ENCODE measurements at places on chromosomes 6 and 20.

DNA sequence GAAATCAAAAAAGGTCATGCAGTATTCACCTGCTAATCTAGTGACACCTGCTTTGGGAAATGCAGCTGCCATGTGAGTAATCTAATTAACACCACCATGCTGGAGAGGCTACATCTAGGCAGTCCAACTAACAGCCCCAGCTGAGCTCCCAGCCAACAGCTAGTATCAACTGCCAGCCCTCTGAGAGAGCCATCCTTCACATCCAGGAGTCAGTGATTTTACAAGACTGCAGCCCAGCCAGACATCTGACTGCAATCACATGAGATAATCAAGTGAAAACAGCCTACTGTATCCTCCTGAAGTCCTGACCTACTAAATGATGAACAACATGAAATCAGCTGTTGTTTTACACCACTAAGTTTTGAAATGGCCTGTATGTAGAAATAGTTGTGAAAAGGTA, 298.4 kb downstream of the TRDN start:
- peak; percentile 10 for DNase-seq

DNA sequence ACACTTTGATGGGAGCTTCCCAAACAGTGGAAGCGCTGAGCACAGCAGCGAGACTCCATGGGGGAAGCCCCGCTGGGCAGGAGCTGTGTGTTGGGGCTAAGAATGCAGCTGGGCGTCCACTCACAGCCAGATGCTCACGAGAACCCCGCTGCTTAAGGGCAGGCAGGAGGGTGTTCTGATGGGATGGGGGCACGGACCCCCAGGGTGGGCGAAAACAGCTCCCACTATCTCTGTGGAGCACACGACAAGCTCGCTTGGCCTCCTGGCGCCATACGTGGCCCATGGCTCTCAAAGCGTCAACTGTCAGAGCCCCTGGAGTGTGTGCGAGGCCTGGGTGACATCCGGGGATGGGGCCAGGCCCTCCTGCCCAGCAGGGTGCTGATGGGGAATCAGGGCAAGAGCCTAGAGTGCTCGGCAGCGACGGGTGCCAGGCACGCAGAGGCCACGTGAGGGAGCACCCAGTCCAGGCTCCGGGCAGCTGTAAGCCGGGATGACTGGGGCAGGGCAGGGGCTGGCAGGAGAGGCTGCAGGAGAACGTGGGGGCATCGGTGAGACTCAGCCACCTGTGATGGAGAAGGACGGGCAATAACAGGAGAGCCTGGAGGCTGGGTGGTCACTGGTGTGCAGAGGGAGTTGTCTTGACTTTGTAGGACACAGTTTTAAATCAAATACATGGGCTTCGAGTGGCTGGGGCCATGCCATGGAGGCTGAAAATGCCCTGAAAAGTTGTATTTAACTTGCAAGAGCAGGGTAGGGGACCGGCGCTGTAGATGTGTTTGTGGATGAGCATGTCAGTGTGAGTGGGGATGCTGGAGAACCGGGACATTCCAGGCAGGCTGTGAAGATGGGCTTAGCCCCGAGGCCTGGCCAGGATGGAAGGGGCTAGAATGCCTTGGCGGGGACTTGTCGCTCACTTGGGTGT, 27.3 kb downstream of the PYGB start:
- no peak for DNase-seq

- DNase-seq: no peak
Measured at GRCh38 chr6:89116702-89117101, 1.2 kb downstream of the SRSF12 start.

DNA sequence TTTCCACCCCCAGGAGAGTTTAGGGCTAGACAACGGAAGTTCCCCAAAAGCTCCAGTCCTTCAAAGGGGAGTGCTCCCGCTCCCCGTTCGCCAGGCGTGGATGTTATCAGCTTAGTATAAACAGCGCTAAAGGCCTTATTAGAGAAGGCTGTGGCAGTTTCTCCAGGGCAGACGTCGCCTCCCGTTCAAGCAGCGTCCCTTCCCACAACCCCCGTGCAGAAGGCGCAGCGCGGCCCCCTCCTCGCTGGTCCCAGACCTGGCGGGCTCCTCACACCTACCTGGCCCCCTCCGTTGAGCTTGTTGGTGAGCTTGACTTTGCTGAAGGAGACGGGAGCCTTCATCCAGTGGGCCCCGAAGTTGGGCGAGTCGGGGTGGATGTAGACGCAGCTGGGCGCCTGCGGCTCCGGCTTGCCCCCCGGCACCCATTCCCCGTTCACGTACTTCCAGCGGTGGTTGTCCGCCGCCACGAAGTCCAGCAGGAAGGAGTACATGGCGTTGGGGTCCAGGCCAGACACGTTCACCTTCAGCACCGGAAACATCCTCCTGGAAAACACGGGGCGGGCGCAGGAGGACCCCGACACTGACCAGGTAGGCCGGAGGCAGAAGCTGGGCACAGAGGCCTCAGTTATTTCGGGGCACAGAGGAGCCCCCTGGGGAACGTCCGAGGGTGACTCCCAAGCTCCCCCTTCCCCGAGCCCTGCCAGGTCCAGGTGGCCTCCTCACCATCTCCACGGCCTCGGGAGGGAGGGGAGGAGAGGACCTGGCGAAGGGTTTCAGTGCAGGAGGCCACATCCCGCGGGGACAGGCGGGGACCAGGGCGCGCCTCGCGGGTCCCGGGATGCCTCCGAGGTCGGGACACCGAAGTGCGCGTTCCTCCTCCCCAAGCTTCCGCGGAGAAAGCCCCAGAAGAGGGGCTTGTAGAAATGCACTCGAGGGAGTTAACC, 1.1 kb downstream of the TBXT start:
- DNase-seq: no peak

DNA sequence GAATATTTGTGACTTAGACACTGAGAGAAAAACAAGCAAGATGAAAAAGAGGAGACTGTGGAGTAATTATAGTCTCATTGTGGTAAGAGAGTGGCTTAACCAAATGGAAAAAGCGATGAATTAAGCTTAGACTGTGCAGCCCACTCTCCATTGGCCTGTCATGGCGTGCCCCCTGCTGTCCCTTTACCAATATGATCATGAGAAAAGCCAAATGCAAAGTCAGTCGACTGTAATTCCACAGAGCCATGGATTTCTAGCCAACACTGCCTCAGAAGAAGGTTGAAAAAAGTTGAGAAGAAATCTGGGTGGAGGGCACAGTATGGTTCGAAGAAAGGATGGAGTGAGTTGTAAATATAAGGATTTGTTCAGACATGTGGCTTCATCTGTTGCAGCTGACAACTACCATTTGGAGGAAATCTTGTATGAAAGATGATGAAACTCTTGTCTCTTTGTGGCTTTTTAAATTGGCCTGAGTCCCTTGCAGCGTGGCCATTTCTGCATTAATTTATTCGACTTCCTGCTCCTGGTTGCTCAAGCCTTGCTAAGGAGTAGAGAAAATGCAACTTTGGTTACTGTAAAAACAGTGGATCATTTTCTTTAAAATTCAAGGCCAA, 251.4 kb downstream of the DOK5 start:
- no peak for DNase-seq

DNA sequence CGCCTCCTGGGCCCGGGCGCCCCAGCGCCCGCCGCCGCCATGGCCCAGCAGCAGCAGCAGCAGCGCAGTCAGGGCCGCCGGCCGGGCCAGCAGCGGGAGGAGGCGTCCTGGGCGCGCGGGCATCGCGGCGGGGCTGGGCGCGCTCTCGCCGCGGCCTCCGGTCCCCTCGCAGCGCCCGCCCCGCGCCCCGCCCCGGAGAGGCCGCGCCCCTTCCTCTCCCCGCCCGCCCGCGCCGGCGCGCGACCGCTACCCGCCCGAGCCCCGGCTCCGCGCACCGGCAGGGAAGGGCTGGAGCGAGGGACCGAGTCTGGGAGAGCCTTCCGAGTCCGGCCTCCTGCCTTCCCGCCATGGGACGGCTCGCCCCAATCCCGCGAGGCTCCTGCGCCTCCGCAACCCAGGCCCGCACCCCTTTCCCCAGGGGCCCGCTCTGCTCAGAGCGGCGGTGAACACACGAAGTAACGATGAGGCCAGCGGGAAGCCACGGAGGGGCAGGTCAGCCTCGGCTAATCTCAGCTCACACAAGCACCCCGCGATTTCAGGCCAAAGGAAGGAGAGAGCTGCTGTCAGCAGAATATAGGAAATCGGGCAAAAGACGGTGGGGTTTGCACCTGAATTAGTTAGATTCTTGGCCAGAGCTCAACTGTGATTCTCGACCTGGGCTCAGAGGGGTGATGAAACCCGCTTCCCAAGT, at the start of gene TXNDC5:
TSS of gene TXNDC5 (minus strand) at position 135 of the 691 bp plus-strand sequence. CDS start at position 123, 12 bp downstream.
- DNase-seq: peak; percentile 47

DNA sequence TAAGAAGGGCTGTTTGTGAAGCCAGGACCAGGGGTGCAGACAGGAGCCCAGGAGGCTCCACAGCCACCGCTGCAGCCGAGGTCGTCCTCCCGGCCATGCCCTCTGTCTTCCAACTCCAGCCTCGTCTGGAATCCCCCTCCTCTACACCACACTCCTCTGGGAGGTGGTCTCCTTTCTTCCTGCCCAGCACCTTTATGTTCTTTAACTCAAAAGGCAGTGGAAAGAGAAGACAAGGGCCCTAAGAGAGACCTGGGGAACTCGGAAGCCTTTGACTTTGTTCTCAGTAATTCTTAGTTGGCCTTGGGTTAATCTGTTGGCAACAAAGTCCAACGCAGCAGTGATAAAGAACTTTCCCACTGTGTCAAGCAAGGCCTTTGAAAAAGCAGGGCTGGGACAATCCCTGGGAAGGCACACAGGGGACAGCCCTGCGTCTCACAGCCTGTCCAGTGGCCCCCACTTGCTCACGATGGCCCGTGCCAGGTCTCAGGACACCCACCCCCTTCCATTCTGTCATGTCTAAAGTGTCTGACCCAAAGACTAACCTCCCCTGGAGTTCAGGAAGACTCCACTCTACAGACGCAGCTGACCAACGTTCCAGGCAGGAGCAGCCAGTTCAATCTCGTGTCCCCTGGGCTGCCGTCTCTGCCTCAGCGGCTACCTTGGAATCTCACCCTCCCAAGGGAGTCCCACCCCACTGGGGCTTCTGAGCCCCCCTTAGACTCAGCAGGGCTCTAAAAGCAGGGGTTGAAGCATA, 42.8 kb upstream of the FAM50B start:
- no peak for DNase-seq

GRCh38 chr20:36400909-36401735, 95.0 kb downstream of the DLGAP4 start:
- DNase-seq: no peak

DNA sequence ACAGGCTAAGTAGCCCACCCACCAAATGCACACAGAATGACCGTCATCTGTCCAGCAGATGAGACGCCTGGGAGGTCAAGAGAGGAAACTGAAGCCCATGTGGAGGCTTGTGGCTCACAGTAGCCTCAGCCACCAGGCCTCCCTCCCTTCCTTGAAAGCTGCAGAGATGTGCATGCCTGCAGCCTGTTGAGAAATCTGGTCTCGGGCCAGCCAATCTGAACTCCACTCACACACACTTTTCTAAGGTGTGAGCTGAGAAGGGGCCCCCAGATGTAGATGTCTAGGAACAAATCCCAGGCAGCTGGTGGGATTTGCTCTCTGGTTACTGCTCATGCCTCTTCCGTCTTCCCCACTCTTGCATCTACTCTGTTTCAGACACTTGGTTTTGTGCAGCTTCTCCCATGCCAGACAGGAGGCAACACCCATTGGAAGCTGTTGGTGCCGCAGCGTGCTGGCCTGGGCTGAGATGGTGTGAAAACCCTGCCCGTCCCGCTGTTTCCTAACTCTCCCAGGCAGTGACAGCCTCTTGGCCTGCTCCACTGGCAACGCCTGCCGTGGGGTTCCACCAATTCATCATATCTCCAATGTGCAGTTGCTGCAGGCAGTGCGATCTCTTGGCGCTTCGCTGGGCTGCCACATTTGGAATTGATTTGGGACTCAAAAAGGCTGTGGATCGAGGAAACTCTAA, 24.1 kb upstream of the PAX1 start:
- no peak for DNase-seq

DNA sequence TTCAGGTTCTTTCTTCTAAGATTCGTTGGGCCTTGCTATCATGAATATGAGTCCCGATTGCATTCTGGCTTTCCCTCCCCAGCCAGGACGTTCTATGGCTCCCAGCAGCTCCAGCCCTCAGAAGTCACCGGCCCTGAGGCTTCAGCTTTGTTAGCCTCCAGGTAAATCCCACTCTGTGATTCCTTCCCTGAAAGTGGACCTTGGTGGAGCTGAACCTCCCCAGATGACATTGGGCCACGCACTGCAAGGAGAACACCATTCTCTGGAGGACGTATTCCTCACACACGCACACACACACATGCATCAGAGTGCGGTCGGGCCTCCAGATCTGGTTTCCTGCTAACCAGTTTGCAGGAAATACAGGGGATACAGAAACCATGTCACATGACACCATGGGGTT, 487.3 kb upstream of the CDH4 start:
- DNase-seq: no peak

DNA sequence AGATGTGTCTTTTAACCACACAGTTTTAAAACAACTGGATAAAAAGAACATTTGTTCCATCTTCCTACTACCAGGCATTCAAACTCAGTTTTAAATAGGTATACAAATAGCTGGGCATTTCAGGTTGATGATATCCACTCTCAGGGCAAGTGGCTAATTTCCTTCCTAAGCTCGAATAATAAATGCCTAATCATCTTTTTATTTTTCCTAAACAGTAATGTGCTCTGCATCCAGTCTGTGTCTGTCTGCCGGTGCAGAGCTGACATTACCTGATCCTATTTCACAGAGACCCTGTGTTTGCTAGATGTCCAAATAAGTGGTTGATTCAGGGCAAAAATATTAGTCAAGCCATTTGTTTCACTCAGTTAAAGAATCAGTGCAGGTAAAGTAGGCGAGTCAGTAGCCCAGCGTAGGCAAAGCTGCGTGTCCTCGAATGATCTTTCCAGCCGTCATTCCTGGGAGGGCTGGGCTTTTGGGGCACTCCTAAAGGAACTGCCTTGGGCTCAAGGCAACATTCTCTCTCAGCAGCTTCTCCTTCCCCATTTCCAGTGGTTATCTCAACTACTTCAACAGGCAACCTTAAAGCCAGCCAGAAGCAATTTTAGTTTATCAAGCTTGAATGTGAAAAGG, 74.2 kb upstream of the BMP2 start:
- DNase-seq: no peak

DNA sequence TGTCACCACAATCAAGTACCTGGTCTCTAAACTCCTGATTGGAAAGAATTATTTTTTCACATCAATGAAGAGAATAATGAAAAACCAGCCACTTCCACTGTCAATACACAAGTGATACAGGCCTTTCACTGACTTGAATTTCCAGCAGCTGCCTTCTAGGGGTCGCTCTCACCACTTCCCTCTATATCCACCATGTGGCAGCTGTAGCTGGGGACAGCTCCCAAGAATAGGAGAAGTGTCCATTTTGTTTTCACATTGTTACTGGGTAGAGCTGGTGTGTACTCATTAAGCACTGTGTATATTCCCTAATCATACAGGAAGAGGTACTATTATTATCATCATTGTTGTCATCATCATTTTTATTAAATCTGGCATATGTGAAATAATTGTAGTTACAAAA, 438.4 kb upstream of the SPTLC3 start:
- DNase-seq: peak; percentile 17

- no peak for DNase-seq
Measured at GRCh38 chr6:33632558-33633039, 11.5 kb downstream of the ITPR3 start.

GRCh38 chr6:145096846-145097245, 638.5 kb downstream of the EPM2A start:
- no peak for DNase-seq

GRCh38 chr20:35181731-35182130, 9.9 kb downstream of the PROCR start:
- DNase-seq: no peak

- no peak for DNase-seq
Measured at GRCh38 chr20:24469894-24470745, 691 bp downstream of the SYNDIG1 start.
